Skeletal muscle cell (primary cell): ENCODE measurements at places on chromosomes 3 and 15.

GRCh38 chr15:83318861-83319415 lies 34.5 kb upstream of the BNC1 start:
- DNase-seq = no peak

DNA sequence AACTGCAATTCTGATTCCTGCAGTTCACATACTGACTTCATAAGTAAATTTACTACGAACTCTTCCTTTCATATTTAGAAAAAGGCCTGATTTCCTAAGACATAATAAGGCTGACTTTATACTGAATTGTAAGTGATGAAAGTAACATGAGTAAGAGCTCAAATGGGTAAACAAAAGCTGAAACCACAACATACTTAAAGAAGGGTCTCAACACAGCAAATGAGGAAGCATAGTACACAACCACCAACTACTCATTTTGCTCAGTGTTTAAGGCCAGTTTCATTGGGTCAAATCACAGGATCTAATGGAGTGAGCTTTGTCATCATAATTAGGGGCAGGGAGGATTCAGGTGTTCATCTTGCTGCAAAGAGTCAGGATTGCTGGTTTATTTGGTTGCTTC lies 81.4 kb downstream of the SETD2 start:
- peak; percentile 10 for DNase-seq

DNA sequence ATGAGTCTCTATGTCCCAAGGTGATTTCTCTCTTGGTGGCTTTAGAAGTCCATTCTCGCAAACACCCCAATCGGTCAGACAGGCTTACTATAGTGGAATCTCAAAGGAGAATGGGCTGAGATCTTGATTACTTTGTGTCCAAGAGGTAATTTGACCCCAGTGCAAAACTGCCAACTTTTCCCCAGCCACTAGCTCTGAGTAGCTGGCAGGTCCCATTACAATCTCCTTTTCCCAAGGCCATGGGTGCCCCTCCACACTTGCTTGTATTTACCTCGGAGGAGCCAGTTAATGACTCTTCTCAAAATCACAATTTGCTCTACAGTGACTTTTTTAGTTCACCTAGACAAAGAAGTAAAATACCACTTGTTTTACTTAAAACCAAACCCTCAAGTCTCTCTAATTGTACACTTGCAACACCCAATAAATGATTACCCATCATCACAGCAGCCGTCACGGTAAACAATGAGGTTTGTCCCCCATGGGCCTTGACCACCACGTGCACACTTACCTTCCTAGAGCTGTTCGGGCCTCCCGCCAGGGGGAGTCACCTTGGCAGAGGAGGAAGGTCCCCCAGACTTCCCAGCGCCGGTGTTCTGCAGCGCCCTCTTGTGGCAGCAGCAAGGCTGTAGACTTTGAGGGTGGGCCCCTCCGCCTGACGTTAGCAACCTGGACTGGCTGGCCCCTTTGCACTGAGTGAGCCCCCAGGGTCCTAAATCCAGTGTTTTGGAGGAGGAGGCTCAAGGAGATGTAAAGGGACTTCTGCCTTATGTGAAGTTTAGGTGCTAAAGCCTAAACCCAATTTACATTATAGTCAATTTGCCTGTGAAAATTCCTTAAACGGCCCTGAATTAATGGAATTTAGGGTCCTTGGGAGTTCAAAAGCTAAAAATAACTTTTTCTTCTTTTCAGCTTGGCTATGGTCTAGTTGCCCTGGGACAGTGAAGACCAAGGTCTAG lies 18.7 kb upstream of the HDAC11 start:
- DNase-seq = no peak

DNA sequence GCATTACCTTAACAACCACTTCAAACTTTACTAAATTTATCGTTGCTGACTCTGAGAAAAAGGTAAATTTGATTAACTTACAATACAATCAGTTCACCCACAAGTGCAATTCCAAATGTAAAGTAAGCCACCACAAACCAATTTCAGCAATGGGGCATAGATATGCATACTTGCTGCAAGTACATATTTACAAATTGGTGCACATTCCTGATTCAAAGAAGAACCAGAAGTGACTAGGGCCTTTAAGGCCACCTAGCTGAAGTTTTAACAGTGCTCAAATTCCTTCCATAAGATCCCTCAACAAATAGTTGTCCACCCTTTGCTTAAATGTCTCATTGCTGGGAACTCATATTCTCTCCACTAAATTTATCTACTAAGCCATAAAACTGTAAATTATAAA lies 67.2 kb downstream of the INO80 start:
- DNase-seq = no peak

- DNase-seq = no peak
Observed at GRCh38 chr3:169804681-169805080, 8.0 kb upstream of the LRRIQ4 start.

DNA sequence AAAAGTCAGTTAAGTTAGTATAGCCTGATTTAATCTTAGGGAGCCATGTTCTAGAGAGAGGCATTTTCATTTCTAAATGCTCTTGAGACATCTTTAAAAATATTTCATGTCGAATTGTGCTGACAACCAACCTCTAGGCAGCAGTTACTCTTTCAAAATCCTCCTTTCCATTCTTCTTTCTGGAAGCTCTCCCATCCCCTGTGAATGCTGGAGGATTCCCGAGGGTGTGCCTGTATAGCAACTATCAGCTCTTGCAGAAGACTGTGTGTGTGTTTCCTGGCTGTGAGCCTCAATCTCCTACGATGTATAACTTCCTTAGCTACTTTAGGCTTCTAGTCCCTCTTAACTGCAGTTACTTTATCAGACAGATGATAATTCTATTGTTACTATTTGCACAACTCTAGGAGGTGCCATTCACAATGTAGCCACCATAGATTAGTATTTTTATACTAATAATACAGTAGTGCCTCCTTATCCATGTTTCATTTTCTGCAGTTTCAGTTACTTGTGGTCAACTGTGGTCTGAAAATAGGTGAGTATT lies 250.3 kb downstream of the EDEM1 start:
- DNase-seq = no peak

- no peak for DNase-seq
Observed at GRCh38 chr3:62374341-62375218, 1.2 kb upstream of the FEZF2 start.
